ENCODE measurements at places on chromosomes 1 and 21. TPM values are rescaled to one million over a fixed set of nuclear protein-coding genes. Genes with fewer than 3 reads are reported as not detected.

Gene HSPB7
- total RNA-seq: 22.2 TPM

Gene OR10J1
- not detected for total RNA-seq

Gene EPHA8
- not detected for total RNA-seq

Gene PCP4L1
- not detected for total RNA-seq

Gene FNDC5
- total RNA-seq: 4.3 TPM

Gene FYB2
- not detected for total RNA-seq

Gene TCHHL1
- not detected for total RNA-seq
